A549 treated with RU486 at 1 μM for 4 hours (cell line): ENCODE measurements at places on chromosomes 1 and 21. TPM values are rescaled to one million over a fixed set of nuclear protein-coding genes. Genes with fewer than 3 reads are reported as not detected.

Gene ZNF683
- not detected in 5 replicates for total RNA-seq

Gene S100A8
- not detected in 5 replicates for total RNA-seq

Gene SAMSN1
- total RNA-seq, result not detected in 5 replicates

Gene TMCC2
- 2.0 to 3.3 TPM (median 2.7 TPM) in 5 replicates for total RNA-seq

Gene TNFRSF4
- total RNA-seq, result 0.22 TPM in 1 of 5 replicates, not detected in the others

Gene CFHR4
- total RNA-seq, result not detected in 5 replicates
